ENCODE measurements at places on chromosomes 7 and 10. TPM values are rescaled to one million over a fixed set of nuclear protein-coding genes. Genes with fewer than 3 reads are reported as not detected.

The CPVL gene
- not detected for total RNA-seq

The LIPF gene
- not detected for total RNA-seq

The ZNF33B gene
- total RNA-seq, result 32.9 TPM

The IQUB gene
- not detected for total RNA-seq

The PON3 gene
- total RNA-seq, result not detected

The ANKRD2 gene
- total RNA-seq, result 0.37 TPM

DNA sequence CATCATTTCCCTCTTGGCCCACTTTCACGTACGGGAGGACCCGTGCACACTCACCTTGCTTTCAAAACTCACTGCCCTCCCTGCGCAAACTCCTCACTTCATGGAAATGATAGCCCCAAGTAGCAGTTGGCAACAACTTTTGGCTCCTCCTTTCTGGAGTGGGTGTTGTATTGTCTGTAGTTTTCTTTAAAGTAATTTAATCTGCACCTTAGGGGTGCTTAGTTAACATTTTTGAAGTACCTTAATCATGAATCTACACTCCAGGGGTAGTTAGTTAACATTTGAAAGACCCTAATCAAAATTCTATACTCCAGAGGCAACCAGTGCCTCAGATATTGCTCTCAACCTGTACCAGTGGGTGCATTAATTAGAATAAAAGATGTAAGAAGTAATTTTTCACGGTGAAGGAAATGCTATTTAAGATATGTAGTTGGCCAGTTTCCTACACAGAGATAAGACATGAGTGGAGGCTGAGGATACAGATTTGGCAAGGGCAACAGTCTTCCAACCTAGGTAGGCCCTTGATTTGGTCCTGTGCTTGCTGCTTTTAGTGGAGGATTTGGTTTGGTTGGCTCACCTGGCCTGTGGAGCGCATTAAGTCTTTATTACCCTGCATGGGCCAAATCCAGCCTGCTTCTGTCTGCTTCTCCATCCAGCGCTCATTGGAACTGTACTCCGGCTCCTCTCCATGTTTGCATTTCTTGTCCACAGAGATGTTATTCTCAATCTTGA is 93.0 kb downstream of the EXOC4 start:
- no peak overlapping the region for H3K27ac ChIP-seq
- no peak overlapping the region for H3K4me3 ChIP-seq
- no peaks in the 10 kb centered on the region for H3K4me1 ChIP-seq
- DNase-seq, result no peak

- no peaks in the 10 kb centered on the region for H3K36me3 ChIP-seq
- H3K27me3 ChIP-seq, result no peaks in the 10 kb centered on the region
- peaks cover 3% of the 10 kb centered on the region for H3K4me1 ChIP-seq
- no peak for DNase-seq
These were observed 26.5 kb upstream of the C10orf71 start for GRCh38 chr10:49272251-49273081.

DNA sequence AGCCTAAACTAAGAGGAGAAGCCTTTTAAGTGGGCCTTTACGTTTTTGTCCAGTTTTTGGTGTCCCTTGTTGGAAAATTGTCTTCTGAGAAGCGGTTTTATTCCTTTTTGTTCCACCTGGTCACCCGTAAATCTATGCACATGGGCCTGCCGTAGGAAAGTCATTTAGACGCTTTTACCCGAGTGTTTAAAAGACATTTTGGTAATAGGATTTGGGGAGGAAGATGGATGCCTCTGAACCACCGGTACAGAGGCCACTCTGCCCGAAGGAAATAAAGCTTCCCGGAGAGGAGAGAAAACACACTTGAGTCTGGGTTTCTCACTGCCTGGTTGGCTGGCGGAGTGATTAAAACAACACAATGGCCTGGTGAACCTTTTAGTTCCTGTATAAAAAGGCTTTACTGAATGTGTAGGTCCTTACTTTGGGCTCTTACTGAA is 760 bp downstream of the THNSL1 start:
- peak; percentile 21 for DNase-seq
- peak overlapping the region; percentile 89 for H3K27ac ChIP-seq
- H3K4me3 ChIP-seq, result peak overlapping the region; percentile 81
- no peaks in the 10 kb centered on the region for H3K36me3 ChIP-seq
- peaks cover 2% of the 10 kb centered on the region for H3K27me3 ChIP-seq
- peaks cover 20% of the 10 kb centered on the region for H3K4me1 ChIP-seq

- H3K27me3 ChIP-seq, result no peaks in the 10 kb centered on the region
- DNase-seq, result no peak
- H3K27ac ChIP-seq, result peak overlapping the region; percentile 41
- peaks cover 35% of the 10 kb centered on the region for H3K4me1 ChIP-seq
These were observed 3.4 kb upstream of the CLDN15 start for GRCh38 chr7:101241015-101241363.

DNA sequence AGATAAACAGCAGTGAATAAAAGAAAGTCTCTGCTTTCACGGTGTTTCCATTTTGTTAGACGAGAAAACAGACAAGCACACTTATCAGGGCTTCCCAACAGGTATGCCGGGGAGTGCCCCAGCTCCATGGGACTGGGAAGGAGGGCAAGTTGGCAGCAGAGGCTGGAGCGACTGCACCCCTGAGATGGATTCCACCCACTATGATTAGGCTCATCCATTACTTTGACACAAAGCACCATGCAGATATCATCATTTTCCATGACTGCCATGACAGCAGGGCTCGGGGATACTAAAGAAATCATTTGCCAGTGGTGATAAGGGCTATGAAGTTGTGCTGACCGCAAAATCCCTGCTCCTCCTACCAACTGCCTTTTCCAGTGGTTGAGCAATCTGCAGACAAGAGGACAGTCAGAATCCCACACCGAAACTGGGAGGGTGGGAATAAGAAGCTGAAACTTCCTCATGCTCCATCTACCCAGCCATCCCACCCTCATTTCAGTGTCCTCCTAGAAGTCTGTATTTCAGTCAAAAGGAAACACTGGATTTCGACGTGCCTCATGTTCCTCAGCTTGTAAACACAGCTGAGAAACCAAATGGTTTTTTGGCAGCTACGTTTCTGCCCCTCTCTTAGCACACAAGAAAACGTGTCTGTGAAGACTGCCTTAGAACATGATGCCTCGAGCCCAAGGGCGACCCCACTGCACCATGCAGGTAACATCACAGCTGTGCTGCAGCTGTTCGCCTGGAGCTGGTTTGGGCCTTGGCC is 15.5 kb downstream of the CREB3L2 start:
- H3K4me3 ChIP-seq, result no peak overlapping the region
- DNase-seq, result no peak
- H3K4me1 ChIP-seq, result peaks cover 1% of the 10 kb centered on the region
- peaks cover 17% of the 10 kb centered on the region for H3K36me3 ChIP-seq
- H3K27ac ChIP-seq, result no peak overlapping the region

DNA sequence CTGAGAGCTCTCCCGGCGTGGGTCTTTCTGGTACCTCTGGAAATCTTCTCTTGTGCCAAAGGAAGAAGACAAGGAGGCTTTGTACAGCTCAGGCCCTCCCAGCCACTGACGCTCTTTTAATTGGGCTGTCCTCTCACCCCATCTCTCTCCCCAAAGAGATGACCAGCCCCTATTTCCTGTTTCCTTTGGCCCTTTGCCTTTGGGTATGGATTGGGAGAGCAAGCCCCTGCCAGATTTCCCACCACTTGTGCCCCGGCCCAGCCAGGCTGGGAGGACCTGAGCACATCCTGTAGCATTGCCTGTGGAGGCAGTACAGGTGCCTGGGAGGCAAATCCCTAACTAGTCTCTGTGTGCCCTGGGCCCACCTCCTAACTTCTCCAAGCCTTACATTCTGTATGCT is 5.7 kb upstream of the PLAC9 start:
- no peak overlapping the region for H3K27ac ChIP-seq
- peaks cover 13% of the 10 kb centered on the region for H3K27me3 ChIP-seq
- DNase-seq, result no peak
- no peaks in the 10 kb centered on the region for H3K36me3 ChIP-seq
- H3K4me3 ChIP-seq, result no peak overlapping the region
- no peaks in the 10 kb centered on the region for H3K4me1 ChIP-seq

GRCh38 chr10:87618566-87619423 is 40.9 kb upstream of the PAPSS2 start:
- no peaks in the 10 kb centered on the region for H3K4me1 ChIP-seq
- H3K36me3 ChIP-seq, result no peaks in the 10 kb centered on the region
- DNase-seq, result no peak
- H3K27ac ChIP-seq, result no peak overlapping the region
- no peak overlapping the region for H3K4me3 ChIP-seq

DNA sequence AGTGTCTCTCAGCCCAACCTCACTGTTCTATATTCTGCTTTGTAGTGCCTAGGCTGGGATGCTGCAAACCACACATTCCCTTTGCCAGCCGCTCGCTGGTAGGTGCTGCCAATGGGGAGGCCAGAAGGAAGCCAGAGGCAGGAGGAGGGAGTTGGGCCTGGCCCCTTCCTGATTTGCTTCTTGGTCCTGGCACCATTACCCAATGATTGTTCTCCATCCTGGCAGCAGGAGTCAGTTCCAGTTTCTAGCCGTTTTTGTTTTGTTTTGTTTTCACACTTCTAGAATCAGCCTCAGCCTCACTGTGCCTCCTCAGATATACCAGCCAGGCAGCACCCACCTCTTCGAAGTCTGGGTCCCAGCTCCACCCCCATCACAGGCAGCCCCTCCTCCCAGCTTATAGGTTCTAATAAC is 27.4 kb upstream of the LOXL4 start:
- H3K27me3 ChIP-seq, result peaks cover 14% of the 10 kb centered on the region
- no peak overlapping the region for H3K27ac ChIP-seq
- H3K36me3 ChIP-seq, result no peaks in the 10 kb centered on the region
- H3K4me1 ChIP-seq, result no peaks in the 10 kb centered on the region
- H3K4me3 ChIP-seq, result no peak overlapping the region

GRCh38 chr7:27155816-27156507 is 513 bp downstream of the HOXA7 start:
- H3K27ac ChIP-seq, result peak overlapping the region; percentile 82
- H3K36me3 ChIP-seq, result peaks cover 3% of the 10 kb centered on the region
- peak overlapping the region; percentile 47 for H3K4me3 ChIP-seq
- no peak for DNase-seq
- peaks cover 21% of the 10 kb centered on the region for H3K4me1 ChIP-seq

GRCh38 chr7:142807855-142808460 is 37.2 kb downstream of the PRSS2 start:
- peak; percentile 61 for DNase-seq
- peaks cover 95% of the 10 kb centered on the region for H3K4me1 ChIP-seq
- H3K4me3 ChIP-seq, result peak overlapping the region; percentile 73
- peaks cover 31% of the 10 kb centered on the region for H3K36me3 ChIP-seq
- peak overlapping the region; percentile 100 for H3K27ac ChIP-seq

- no peak for DNase-seq
- H3K4me1 ChIP-seq, result peaks cover 39% of the 10 kb centered on the region
- no peak overlapping the region for H3K4me3 ChIP-seq
- no peak overlapping the region for H3K27ac ChIP-seq
- no peaks in the 10 kb centered on the region for H3K27me3 ChIP-seq
These were observed 23.3 kb upstream of the INPP5F start for GRCh38 chr10:119702583-119702982.

DNA sequence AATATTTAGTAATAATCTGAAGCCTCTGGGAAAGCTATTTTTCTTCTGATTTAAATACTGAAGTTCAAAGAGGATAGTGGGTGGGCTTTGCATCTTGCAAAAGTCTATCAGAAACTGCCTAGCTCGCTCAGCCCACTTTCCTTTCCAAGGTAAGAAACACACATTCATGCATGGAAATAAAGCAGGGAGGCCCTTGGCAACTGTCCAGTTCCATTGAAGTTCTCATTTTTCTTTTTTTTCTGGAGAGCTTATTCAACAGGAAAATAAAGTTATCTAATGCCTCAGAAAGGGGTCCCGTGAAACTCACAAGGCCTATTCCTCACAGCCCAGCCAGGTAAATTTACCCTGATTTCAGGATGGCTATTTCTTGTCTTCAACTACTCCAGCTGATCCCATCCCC is 654.9 kb downstream of the KCNMA1 start:
- no peaks in the 10 kb centered on the region for H3K36me3 ChIP-seq
- no peaks in the 10 kb centered on the region for H3K27me3 ChIP-seq
- H3K27ac ChIP-seq, result no peak overlapping the region
- H3K4me3 ChIP-seq, result no peak overlapping the region
- H3K4me1 ChIP-seq, result no peaks in the 10 kb centered on the region

DNA sequence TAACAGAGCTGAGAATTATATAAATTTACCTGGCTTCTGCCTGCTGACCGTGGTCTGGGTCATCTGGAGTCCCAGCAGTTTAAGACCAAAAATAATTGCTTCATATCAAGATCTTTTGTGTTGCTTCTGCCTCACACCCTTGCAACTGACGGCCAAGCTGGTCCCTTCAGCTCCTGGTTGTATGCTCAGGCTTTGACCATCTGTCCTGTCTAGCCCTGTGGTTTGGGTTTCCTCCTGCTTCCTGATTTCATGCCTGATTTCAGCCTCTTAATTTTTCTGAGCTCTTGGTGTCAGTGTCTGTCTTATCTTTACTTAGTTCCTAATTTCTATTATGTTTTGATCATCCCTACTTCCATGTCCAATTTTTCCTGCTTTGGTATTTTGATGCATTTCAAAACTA is 87.9 kb upstream of the PLXDC2 start:
- H3K27ac ChIP-seq, result no peak overlapping the region
- H3K4me3 ChIP-seq, result no peak overlapping the region
- H3K27me3 ChIP-seq, result no peaks in the 10 kb centered on the region
- no peak for DNase-seq
- no peaks in the 10 kb centered on the region for H3K36me3 ChIP-seq

Measured in activated CD4-positive, alpha-beta T cell treated with anti-CD3 and anti-CD28 coated beads, Interleukin-2, amount 10 ng/mL, durations not matched to agents 7 days and 5 days (primary cell).